ENCODE measurements at places on chromosomes 3 and 15. TPM values are rescaled to one million over a fixed set of nuclear protein-coding genes. Genes with fewer than 3 reads are reported as not detected.

EIF2A gene
- 65.9 TPM for total RNA-seq

MOBP gene
- not detected for total RNA-seq

MAN2A2 gene
- 73.9 TPM for total RNA-seq

RPLP1 gene
- total RNA-seq = 45.2 TPM

AMT gene
- total RNA-seq = 15.6 TPM

TMED3 gene
- total RNA-seq = 12.0 TPM

CPLX3 gene
- not detected for total RNA-seq

DNA sequence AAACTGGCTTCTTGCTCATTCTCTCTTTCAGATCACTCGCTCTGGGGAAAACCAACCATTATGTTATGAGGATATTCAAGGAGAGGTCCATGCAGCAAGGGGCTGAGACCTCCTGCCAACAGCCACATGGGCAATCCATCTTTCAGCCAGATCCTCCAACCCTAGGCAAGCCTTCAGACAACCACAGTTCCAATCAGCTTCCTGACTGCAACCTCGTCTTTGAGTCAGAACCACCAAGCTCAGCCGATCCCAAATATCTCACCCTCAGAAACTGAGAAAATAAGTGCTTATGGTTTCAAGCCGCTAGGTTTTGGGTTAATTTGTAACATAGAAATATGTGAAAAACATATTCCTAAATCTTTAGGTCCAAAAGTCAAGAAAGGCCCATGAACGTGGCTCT is 10.3 kb downstream of the LDHAL6B start:
- H3K4me1 ChIP-seq = no peaks in the 10 kb centered on the region
- no peaks in the 10 kb centered on the region for H3K27me3 ChIP-seq
- no peak for DNase-seq
- H3K27ac ChIP-seq = no peak overlapping the region
- peaks cover 9% of the 10 kb centered on the region for H3K36me3 ChIP-seq

DNA sequence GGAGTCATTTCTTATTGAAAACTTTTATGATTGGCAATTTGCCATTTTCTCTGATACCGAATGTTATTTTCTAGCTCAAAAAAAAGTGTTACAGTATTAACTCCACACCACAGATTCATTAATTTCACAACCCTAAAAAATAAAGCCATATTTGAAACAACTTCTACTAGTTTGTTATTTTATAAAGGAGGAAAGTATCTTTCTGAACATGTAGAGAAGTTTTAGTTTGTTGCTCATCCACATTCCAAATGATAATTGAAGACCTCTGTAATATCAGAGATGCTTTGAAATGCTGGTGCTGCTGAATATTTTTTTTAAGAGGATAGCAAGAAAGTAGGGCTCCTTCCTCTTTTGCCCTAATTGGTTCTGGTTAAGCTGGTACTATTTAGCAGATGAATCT is 1.9 kb downstream of the VGLL3 start:
- H3K4me3 ChIP-seq = no peak overlapping the region
- H3K4me1 ChIP-seq = peaks cover 14% of the 10 kb centered on the region
- H3K36me3 ChIP-seq = no peaks in the 10 kb centered on the region
- no peak for DNase-seq

GRCh38 chr3:30751610-30752299 is 142.7 kb downstream of the GADL1 start:
- peak; percentile 39 for DNase-seq
- no peak overlapping the region for H3K27ac ChIP-seq
- no peaks in the 10 kb centered on the region for H3K27me3 ChIP-seq
- no peak overlapping the region for H3K4me3 ChIP-seq
- H3K4me1 ChIP-seq = no peaks in the 10 kb centered on the region

GRCh38 chr15:52527911-52528563 is 643 bp downstream of the MYO5A start:
- peak overlapping the region; percentile 89 for H3K4me3 ChIP-seq
- no peaks in the 10 kb centered on the region for H3K36me3 ChIP-seq
- no peaks in the 10 kb centered on the region for H3K27me3 ChIP-seq
- no peak overlapping the region for H3K27ac ChIP-seq
- no peak for DNase-seq
- peaks cover 4% of the 10 kb centered on the region for H3K4me1 ChIP-seq

DNA sequence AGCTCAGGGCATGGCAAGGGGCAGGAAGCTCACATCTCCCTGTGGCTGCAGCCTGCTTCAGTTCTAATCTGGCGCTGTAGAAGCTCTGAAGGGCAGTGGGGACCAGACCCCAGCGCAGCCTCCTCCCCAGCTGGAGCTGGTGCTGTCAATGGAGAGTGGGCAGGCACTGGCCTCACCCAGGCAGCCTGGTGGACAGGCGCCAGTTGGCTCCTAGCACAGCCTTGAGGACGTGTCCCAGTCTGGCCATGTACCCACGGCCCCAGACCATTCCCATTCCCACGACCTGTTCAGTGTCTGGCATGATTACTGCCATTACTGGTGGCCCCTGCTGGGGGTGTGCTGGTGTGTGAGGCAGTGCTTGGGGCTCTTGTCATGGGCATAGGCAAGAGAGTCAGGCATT is 16.3 kb downstream of the TYRO3 start:
- H3K27me3 ChIP-seq = no peaks in the 10 kb centered on the region
- H3K27ac ChIP-seq = no peak overlapping the region
- no peak for DNase-seq
- no peaks in the 10 kb centered on the region for H3K4me1 ChIP-seq
- H3K4me3 ChIP-seq = no peak overlapping the region

- H3K4me3 ChIP-seq = no peak overlapping the region
- peaks cover 27% of the 10 kb centered on the region for H3K36me3 ChIP-seq
- H3K4me1 ChIP-seq = peaks cover 6% of the 10 kb centered on the region
Measured at GRCh38 chr3:46925585-46925934, 48.0 kb downstream of the PTH1R start.

DNA sequence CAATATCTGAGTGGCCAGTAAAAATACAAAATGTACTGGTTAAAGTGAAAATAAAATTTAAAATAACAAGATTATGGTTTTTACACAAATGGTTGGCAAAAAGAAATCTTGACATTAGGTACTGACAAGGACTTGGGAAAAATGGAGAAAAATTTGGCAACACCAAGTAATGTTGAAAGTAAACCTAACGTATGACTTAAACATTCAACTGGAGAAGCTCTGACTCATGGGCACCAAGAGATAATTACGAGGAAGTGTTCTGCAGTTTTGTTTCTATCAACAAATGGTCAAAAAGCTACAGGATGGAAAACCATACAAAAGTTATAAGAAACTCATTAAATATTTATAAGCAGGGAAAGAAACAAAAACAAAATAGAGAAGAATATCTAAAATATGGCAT is 177.7 kb downstream of the ZNF385D start:
- H3K36me3 ChIP-seq = no peaks in the 10 kb centered on the region
- DNase-seq = no peak
- H3K4me3 ChIP-seq = no peak overlapping the region
- H3K27ac ChIP-seq = no peak overlapping the region

DNA sequence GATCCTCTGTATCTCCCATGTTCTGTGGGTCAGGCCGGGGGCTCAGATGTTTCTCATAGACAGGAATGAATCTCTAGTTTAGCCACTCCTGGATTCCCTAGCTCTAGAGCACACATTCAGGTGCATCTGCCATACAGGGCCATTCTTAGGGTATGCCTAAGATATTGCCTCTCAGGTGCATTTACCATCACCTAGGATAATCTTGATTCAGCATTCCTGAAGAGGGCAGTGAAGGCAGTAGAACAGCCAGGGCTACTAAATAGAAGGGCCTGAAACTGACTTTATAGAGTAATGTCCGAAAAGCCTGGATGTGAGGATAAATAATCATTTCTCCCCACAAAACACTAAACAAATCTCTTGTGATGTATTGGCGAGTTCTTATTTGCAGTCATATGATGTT is 882.0 kb downstream of the AGBL1 start:
- no peak overlapping the region for H3K4me3 ChIP-seq
- H3K36me3 ChIP-seq = no peaks in the 10 kb centered on the region
- DNase-seq = no peak

- H3K4me3 ChIP-seq = no peak overlapping the region
- H3K27ac ChIP-seq = no peak overlapping the region
- no peaks in the 10 kb centered on the region for H3K27me3 ChIP-seq
- no peaks in the 10 kb centered on the region for H3K36me3 ChIP-seq
Measured at GRCh38 chr3:175798326-175798725, 939.2 kb downstream of the NAALADL2 start.

DNA sequence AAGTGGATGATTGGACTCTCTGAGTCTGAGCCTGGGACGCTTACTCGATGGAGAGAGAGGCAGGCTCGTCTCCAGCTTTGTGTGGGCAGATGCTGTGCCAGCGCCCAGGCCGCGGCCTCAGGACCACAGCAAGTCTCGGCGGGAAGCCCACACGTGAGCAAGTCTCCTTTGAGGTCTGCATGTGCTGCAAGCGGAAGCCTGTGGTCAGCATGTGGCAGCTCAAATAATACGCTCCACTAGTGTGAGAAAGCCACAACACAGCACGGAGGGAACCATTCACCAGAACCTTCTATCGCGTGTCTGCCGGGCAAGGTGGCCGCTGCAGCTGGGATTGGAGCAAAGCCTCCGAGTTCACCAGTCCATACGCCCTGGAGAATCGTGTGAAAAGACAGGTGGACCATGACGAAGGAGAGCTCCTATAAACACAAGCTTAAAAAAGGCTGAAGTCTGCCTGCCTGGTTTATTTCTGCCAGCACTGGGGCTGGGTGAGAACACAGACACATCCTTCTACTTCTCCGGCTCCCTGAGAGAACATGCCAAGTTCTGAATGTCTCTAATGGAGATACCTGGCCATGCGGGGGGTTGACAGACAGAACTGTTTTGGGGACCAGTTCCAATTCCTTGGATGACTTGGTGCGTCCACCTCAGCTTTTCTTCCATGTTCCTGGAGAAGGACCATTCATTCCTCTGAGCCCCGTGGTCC is 82.0 kb upstream of the LRIG1 start:
- no peaks in the 10 kb centered on the region for H3K4me1 ChIP-seq
- H3K36me3 ChIP-seq = no peaks in the 10 kb centered on the region
- no peak for DNase-seq
- H3K27ac ChIP-seq = no peak overlapping the region
- H3K4me3 ChIP-seq = no peak overlapping the region

- H3K4me3 ChIP-seq = no peak overlapping the region
- H3K4me1 ChIP-seq = no peaks in the 10 kb centered on the region
- H3K36me3 ChIP-seq = no peaks in the 10 kb centered on the region
- H3K27me3 ChIP-seq = no peaks in the 10 kb centered on the region
Measured at GRCh38 chr3:193909387-193909786, 226.6 kb upstream of the HES1 start.

- H3K27ac ChIP-seq = no peak overlapping the region
- H3K27me3 ChIP-seq = no peaks in the 10 kb centered on the region
- H3K36me3 ChIP-seq = peaks cover 3% of the 10 kb centered on the region
- H3K4me1 ChIP-seq = peaks cover 5% of the 10 kb centered on the region
- no peak for DNase-seq
- no peak overlapping the region for H3K4me3 ChIP-seq
Measured at GRCh38 chr15:99158626-99159412, 53.9 kb downstream of the SYNM start.

DNA sequence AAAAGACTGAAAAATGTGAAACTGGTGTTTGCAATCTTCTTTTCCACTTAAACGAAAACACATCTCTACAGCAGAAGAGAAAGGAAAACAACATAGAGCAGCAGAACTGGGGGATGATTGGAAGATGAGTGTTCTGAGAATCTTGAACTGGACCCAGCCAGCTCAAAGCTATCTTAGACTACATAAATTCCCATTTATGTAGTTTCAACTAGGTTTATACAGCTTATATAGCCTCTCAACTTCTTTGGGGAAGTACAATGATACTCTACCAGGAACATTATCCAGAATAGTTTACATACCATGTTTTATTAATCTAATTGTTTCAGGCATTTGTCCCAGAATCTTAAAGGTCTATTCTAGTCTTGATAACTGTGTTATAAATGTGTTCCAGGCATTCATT is 658.2 kb upstream of the LMCD1 start:
- no peaks in the 10 kb centered on the region for H3K27me3 ChIP-seq
- DNase-seq = no peak
- H3K4me1 ChIP-seq = no peaks in the 10 kb centered on the region
- no peaks in the 10 kb centered on the region for H3K36me3 ChIP-seq

DNA sequence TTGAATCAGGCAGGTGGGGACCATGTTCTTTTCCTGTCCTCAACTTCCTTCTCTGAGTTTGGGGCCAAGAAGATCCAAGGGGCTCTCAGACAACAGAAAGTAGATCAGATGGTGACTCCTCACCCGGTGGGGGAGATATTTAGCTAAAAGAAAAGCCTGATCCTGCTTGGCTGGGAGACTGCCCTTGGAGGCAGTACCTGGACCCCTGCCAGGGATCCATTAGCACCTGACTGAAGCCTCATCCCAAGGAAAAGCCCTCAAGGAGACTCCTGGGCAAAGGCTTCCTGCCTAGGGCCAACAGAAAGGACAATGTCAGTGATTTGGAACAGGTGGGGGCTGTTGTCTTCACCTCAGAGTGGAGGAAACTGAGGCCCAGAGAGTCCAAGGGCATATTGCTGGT is 33.5 kb upstream of the HHATL start:
- no peaks in the 10 kb centered on the region for H3K4me1 ChIP-seq
- no peak overlapping the region for H3K27ac ChIP-seq
- no peaks in the 10 kb centered on the region for H3K27me3 ChIP-seq
- H3K4me3 ChIP-seq = no peak overlapping the region
- H3K36me3 ChIP-seq = no peaks in the 10 kb centered on the region
- DNase-seq = no peak

- no peaks in the 10 kb centered on the region for H3K4me1 ChIP-seq
- no peak overlapping the region for H3K27ac ChIP-seq
- H3K36me3 ChIP-seq = no peaks in the 10 kb centered on the region
- no peaks in the 10 kb centered on the region for H3K27me3 ChIP-seq
Measured at GRCh38 chr15:73264881-73265280, 103.9 kb downstream of the HCN4 start.

DNA sequence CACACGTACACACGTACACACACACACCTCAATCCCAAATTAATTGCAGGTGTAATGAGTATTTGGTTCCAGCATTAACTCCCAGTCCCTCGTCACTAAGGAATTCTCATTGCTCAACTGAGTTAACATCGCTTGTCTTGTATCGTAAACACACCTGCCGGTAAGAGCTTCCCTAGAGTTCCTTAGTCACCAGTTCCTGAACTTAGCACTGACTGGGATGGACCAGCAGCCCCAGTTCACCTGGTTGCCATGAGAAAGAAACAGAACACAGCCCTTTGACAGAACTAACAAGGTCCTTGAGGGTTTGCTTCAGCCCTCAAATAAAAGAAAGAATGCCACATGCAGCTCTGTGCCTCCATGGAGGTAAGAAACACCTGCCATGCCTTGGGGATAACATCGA is 66.3 kb upstream of the SLCO3A1 start:
- H3K4me3 ChIP-seq = no peak overlapping the region
- H3K36me3 ChIP-seq = no peaks in the 10 kb centered on the region
- no peaks in the 10 kb centered on the region for H3K4me1 ChIP-seq
- no peak overlapping the region for H3K27ac ChIP-seq
- H3K27me3 ChIP-seq = no peaks in the 10 kb centered on the region

DNA sequence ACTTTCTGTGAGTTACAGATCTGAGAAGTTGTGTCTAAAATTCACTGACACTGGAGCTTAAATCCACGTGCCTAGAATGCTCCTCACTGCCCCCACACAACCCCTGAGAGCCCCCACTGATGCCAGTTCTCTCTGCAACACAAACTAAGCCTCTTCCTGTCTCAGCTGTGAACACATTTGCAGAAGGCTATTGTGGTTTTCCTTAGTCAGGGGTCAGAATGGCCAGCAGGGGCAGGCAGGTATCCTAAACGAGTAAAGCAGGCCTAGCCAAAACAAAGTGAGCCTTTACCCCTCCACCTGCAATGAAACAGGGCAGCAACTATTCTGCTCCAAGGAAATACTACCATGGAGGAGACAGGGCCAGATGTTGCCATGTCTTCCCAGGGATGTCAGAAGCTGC is 78.6 kb downstream of the FHIT start:
- H3K27ac ChIP-seq = no peak overlapping the region
- H3K27me3 ChIP-seq = no peaks in the 10 kb centered on the region
- no peak overlapping the region for H3K4me3 ChIP-seq

Measured in liver (tissue), 10 donors.